ENCODE measurements at places on chromosomes 7 and 10.
A peak's percentile ranks its signal among the peaks of the same experiment; 100 is the strongest.

DNA sequence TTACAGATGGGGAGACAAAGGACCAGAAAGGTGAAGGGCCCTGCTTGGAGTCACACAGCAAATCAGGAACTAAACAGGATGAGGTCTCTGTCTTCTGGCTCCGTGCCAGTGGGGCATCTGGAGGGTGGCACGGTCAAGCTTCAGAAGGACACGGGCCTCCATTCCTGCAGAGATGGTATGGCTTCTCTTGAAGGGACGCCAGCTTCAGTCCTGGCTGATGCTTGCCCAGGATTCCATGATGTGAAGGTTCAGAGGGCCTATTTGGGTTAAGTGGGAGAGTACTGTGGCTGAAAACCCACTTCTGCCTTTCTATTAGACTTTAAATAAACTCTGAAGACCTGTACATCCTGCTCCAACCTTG is 6.1 kb downstream of the RAMP3 start:
- no peak for DNase-seq

- no peak for DNase-seq
Measured at GRCh38 chr7:19533266-19533665, 175.6 kb downstream of the POLR1F start.

GRCh38 chr7:131250331-131250730 is 77.3 kb upstream of the MKLN1 start:
- DNase-seq, result no peak

DNA sequence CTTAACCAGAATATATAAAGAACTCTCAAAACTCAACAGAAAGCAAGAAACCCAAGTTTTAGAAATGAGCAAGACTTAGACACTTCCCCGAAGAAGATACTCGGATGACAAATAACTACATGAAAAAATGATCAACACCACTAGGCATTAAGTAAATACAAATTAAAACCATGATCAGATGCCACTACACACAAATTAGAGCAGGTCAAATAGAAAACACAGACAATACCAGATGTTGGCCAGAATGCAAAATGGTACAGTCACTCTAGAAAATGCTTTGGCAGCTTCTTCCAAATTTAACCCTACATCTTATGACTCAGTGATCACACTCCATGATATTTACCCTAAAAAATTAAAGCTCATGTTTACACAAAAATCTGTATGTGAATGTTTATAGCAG is 18.4 kb downstream of the TMEM176A start:
- DNase-seq, result no peak

- DNase-seq, result no peak
Measured at GRCh38 chr7:132584796-132585494, 8.7 kb upstream of the PLXNA4 start.

DNA sequence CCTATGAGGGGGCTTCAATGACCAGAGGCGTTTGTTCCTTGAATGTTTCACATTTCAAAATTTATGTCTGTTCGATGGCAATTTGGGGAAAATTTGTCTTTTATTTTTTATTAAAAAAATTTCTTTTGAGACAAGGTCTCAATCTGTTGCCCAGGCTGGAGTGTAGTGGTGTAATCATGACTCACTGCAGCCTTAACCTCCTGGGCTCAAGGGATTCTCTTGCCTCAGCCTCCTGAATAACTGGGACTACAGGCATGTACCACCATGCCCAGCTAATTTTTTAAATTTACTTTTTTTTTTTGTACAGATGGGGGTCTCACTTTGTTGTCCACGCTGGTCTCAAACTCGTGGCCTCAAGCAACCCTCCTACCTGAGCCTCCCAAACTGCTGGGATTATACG is 39.7 kb downstream of the OTUD1 start:
- peak; percentile 11 for DNase-seq

DNA sequence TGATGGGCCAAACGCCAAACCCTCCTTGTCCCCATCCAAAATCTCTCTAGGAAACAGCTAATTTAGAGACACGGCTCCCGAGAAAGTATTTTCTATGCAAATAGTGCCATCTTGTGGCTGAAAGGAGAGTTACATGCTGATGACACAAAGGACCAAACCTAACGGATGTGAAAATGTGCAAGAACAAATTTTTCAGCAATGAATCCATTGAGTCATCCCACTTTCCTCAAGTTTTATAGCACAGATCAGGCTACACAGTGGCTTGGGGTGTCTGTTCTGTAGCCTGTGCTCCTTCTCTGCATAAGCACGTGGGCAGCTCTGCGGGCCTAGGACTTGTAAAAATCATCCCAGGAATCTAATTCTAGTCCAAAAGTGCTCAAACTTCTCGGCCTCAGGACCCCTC is 154.8 kb upstream of the PRR15 start:
- DNase-seq, result peak; percentile 70

Data from mammary epithelial cell (primary cell).